Mesendoderm (in vitro differentiated cells): ENCODE measurements at places on chromosomes 11 and 22.

DNA sequence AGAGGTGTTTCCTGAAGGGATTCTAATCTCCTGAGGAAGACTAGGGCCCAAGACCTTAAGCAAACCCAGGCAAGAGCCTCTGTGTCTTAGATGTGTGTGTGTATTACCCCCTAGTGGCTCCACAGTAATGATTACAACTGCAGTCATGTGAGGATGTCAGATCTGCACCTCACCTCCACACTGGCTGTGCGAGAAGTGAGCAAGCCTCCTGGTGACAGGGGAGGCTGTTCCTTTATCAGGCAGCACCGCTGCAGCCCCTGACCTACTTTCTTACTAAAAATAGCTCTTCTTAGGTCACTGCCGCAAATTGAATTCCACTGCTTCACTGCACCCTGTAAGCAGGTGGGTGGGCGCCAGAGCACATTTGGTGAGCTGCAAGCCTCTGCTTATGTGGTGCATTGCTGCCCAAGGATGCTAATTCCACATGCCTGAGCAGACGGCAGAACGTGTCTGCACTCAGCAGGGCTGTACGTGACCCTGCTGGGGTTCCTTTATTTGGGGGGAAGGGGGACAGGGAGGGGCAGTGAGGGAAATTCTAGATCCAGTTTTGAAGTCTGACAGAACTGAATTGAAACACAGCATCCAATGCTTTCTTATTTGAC is 112.4 kb downstream of the KCNC1 start:
- DNase-seq: peak; percentile 39

DNA sequence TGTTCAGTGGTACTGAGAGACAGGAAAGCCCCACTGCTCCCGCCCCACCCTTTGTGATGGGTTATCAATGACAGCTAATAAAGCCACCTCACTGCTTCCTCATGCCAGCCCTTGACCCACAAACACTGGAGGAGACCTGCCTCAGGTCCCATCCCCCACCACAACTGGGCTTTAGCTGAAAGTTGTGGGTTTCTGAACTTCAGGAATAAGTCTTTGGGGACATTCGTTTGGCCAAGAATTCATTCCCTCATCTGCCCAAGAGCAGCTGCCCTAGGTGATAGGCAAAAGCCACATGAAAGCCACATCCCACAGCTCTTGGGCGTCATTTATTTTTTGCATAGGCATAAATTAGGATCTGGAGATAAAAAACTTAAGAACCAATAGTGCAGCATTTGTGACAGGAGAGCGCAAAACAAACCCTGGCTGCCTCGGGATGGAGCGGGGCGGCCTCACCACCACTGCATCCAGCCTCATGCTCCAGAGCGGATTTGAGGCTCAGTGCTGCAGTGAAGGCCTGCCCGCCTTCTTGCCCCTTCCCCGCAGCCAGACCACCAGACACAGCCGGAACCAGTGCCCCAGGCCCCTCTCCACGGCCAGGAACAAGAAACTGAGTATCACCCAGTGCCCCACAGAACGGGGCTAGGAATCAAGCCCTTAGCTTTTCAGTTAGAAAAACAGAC is 21.2 kb downstream of the SUN2 start:
- DNase-seq: no peak

DNA sequence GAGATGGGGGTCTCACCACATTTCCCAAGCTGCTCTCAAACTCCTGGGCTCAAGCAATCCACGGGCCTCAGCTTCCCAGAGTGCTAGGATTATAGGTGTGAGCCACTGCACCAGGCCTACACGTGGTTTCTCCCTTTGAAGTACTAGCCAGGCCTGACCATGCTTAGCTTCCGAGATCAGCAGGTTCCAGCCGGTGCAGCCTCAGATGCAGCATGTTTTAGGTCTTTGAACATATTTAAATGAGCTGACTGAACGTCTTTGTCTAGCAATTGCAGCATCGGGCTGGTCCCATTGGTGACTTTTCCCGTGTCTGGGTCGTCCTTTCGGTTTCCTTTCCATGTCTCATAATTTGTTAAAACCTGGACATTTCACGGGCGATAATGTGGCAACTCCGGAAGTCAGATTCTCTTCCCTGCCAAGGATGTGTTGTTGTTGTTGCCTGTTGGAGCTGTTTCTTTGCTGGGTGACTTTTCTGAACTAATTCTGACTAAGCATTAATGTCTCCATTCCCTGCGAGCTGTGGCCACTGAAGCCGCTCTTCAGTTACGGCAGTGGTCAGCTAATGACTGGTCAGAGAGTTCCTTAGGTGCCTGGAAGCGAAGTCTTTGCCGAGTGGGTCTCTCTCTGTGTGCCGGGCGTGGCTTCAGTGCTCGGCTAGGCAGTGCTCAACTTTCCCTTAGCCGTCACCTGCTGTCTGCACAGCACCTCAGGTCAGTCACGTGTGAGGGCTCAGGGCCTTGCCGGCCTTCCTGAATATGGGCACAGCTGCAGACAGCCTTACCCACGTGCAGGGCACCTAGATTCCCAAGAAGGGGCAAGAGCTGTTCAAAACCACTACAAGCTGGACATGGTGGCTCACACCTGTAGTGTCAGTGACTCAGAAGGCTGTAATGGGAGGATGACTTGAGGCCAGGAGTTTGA is 3.8 kb upstream of the CYP2D6 start:
- DNase-seq: no peak

GRCh38 chr11:95516786-95517185 is 272.8 kb downstream of the FAM76B start:
- DNase-seq: no peak

- no peak for DNase-seq
Observed at GRCh38 chr11:74307434-74307833, 4.0 kb downstream of the P4HA3 start.

DNA sequence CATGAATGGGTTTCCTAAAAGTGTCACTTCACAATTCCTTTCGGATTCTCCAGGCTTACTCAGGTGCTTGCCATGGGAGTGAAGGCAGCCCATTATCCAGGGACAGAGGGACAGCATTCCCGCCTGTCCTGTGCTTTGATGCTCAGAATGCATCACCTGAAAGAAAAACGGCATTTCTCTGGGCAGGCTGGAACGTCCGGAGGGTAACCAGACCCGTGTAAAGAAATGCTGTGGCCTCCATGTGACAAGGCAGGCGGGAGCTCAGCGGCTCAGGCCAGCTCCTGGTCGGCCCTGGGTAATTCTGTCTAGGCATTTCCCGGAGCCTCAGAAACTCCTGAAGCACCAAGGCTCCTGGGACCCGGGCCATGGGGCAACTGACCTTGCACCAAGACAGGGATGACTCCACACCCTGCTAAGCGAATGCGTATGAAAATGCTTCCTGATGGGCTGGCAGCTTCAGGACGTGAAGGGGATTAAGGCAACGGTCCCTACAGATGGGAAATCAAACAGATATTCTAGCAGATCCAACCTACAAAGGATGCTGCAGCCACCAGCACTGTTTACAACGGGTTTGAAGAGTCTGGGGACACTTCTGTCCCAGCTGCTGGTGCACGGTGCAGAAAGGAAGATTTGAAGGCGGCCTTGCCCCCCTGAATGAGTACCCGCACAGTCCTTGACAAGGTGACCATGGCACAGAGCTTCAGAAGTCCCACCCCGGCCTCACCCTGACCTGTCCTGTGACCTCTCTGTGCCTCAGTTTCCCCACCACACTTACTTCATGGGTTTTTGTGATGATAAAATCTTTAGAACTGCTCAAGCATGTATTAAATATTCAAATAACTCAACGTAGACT is 13.6 kb upstream of the FGF3 start:
- DNase-seq: no peak

DNA sequence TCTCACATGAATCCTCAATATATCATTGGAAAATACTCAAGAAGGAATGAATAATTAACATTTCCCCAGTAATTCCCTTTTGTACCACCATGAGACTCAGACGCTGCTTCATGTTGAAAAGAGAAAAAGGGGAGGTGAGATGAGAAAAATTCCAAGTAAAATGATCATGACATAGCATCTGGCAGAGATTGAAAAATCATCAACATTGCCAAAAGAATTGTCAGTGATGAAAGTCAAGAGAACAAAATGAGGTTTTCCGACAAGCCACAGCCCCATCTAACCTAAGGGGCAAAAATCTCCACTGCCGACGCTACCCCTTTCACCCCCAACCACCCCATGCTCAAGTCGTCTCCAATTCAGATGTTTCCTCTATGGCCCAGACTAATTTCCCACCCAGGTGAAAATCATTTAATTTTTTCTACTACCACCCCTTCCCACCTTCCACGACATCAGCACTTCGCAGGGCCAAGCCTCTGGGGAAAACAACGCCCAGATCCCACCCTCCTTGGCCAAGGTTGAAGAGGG is 1.2 kb downstream of the RAB6A start:
- peak; percentile 26 for DNase-seq

DNA sequence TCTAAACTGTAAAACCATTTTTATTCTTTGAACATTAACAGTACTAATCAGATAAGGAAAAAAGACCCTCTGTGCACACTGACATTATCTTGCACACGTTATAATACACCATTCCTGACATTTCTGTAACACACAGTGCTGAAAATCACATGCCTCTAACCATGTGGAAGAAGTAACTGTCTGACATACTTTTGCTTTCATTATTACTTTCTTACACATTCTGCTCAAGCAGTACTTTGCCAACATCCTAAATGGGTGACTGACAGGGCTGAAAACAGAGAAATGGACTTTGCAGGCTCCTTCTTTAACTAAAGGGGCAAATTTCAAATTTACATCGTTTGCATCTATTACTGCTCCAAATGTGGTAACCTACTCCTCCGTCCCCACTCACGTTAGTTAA is 22.8 kb upstream of the TP53AIP1 start:
- no peak for DNase-seq

DNA sequence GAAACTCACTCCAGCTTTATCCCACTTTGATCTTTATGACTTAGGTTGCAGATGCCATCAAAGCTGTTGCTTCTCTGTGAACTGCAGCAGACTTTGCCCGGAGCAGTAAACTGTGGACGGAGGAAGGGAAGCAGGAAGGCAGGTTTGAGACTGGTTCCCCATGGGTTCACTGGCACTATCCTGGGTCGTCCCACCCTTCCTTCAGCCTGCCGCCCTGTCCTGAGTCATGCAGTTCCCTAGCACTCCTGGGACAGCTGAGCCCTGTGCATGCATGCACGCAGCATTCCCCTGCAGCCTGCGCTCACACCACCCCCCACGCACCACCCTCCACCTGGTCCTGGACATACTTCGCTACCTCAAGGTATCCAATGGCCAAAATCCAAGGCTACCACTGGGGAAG is 23.5 kb upstream of the P2RY2 start:
- no peak for DNase-seq

DNA sequence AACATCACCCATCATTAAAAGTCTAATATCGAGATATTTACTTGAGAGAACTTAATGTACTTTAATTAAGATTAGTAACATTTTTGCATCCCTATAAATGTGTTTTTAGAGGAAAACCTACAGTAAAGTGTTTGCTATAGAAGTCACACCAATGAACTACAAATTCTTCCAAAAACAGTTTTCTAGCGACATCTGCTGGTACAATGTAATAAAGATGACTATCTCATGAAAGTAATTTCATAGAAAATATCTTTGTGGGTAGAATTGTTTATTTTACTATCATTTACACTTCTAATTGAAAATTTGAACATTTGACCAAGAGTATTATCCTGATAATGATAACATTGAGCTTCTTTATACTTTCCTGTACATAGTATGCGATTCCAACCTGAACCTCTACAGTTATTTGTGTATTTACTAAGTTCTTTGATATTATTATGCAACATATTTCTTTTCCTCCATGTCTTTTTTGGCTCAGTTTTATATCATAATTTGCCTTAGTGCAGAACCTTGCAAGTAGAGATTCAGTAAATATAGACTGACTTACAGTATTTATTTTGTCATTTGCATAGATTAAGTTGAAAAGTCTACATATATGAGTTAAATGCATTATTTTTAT is 252.7 kb downstream of the TMEM135 start:
- peak; percentile 68 for DNase-seq

DNA sequence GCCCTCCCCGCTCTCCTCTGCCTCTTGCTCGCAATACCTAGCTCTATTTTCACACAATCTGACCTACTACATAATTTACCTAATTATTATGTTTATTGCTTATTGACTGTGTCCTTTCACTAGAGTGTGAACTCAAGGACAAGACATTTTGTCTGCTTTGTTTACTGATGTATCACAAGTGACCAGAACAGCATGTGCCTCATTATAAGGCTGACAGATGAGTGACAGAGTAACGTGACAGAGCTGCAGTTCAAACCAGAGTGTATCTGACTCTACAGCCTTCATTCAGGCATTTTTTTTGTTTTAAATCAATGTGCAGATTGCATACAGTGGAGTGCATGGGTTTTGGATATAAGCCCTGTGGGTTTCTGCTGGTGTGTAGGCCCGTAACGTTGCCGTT is 82.0 kb upstream of the RAB1B start:
- DNase-seq: no peak

- peak; percentile 72 for DNase-seq
Observed at GRCh38 chr11:123062892-123063825, 1.2 kb upstream of the HSPA8 start.

DNA sequence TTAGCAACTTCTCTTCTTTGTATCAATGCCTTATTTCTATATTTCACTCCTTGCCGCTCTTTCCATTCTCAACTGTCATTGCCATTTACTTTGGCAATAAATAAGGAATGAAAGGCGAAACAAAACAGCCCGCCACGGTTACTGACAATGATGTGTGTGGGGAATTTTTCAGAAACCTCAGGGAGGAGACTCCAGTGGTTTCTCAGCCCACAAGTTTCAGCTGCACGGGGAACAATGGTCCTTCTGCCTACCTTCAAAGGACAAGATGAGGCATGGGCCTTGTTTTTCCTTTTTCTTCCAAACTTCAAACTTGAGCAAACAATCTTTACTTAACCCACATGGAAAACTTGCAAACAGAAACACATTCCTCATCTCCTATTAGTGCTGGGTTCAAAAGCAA is 409.4 kb downstream of the METTL15 start:
- no peak for DNase-seq

DNA sequence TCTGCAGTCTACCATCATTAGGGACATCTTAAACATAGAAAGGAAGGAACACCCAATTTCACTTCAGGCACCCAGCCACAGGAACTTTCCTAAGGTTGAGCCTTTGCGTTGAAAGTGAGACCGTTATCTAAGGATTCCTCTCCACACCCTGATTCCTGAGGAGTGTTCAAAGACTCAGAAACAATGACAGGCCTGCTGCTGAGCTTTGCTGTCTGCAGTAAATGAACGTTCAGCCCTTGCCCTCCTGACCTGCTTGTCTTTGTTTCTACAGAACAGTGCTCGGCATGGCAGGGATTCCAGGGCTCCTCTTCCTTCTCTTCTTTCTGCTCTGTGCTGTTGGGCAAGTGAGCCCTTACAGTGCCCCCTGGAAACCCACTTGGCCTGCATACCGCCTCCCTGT is 7.0 kb downstream of the PRSS23 start:
- peak; percentile 69 for DNase-seq

- no peak for DNase-seq
Observed at GRCh38 chr22:49136041-49136815, 691.4 kb downstream of the BRD1 start.

- DNase-seq: no peak
Observed at GRCh38 chr11:1543606-1544263, 28.3 kb downstream of the DUSP8 start.

GRCh38 chr22:46058591-46059519 is 81.9 kb upstream of the WNT7B start:
- no peak for DNase-seq
